SW 1271 (cell line): ENCODE measurements at places on chromosomes 5 and 9.

DNA sequence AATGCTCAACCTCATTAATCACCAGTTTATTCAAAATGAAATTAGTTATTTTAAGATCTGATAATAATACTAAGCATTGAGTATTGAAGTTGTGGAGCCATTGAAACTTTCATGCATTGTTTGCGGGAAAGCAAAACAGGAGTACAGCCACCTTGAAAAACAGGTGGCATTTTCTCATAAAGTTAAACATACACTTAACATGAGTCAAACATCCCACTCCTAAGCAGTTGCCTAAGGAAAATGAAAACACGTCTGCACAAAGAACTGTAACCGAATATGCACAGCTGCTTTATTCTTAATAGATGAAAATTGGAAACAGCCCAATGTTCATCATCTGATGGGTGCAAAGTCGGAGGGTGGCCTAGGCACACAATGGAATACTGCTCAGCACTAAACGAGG, 177.3 kb downstream of the IRX2 start:
- DNase-seq = no peak

DNA sequence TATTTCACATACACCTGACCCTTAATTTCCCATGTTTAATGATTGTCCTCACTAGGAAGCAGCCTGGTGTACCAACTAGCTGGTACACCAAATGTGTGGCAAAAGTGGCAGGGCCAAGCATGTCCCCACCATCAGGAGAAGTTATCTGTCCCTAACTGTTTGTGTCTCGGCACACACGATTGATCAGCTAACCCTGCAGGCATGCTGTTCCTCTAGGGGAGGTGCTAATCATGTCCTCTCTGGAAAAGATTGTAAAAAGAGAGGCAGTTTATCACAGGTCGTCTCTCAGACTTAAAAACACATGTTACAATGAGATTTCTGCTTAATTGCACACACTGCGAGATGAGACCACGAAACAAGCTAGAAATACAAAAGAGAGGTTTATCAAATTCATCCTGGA, 342.7 kb downstream of the DIRAS2 start:
- no peak for DNase-seq

- DNase-seq = no peak
Observed at GRCh38 chr5:95817430-95817829, 5.1 kb downstream of the GLRX start.

GRCh38 chr9:29691758-29692407, 2118.6 kb upstream of the C9orf72 start:
- no peak for DNase-seq

DNA sequence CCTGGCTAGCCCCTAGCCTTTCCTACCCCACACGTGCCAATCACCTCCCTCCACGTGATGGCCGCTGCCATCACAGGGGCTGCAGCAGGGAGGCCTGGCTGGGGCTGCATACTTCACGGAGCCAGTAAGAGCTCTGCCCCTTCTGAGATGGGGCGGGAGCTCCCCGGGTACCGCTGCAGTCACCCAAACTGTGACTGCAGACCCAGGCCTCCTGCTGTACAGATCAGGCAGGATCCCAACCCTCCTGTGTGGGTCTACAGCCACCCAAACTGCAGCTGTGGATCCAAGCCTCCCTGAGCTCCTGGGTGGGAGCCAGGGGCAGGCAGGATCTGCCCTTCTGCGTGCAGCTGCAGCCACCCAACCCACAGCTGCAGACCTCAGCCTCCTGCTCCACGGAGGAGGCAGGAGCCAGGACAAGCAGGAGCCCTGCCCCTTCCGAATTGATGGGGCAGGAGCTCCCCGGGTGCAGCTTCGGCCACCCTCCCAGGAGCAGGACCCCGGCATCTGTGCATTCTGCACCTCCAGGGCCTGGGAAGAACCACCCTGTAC, 3.2 kb upstream of the BTNL9 start:
- no peak for DNase-seq

- no peak for DNase-seq
Observed at GRCh38 chr5:16674750-16675149, 58.0 kb upstream of the RETREG1 start.

- DNase-seq = peak; percentile 67
Observed at GRCh38 chr5:127564002-127564769, 46.7 kb downstream of the PRRC1 start.

GRCh38 chr9:2913026-2913425, 69.1 kb upstream of the PUM3 start:
- no peak for DNase-seq

DNA sequence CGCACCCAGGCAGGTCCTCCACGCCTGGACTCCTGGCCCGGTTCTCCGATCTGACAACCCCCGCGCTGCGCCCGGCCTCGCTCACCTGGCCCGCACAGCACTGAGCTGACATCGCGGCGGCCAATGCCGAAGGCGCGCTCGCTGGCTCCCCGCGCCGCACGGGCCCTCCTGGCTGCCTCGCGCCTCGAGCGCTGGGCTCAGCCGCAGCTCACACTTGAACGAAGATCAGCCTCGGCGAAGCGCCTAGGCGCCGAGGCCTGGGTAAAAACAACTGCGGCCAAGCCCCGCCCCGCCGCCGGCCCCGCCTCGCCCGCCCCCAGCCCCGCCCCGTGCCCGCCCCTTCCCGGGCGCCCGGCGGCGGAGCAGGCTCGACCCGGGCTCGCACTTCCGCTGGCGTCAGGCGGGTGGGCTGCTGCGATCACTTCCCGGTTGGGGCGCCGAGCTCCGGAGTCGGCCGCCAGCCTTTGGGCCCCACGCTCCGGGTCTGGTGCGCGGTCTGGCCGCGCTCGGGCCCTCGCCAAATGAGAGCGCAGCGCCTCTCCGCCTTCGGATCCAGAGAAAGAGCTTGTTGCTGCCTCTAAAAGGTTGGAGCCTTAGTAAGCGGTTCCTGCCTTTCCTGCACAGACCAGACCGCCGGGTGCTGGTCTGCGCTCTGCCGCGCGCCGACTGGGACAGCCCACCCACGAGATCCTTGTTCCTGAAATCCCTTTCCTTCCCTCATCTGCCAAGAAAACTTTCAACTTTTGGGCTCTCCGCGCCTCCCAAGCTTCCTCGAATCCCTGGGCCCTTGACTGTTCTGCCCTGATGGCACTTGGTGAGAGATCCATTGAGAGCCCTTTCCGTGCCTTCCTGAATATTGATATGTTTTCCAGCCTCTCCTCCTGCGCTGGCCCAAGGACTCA, at the start of gene SERINC5:
SERINC5 (minus strand) TSS at position 238 of the 902 bp plus-strand sequence; CDS start at position 112, 126 bp downstream.
- peak; percentile 86 for DNase-seq

- no peak for DNase-seq
Observed at GRCh38 chr9:100013573-100013972, 85.2 kb downstream of the ERP44 start.

DNA sequence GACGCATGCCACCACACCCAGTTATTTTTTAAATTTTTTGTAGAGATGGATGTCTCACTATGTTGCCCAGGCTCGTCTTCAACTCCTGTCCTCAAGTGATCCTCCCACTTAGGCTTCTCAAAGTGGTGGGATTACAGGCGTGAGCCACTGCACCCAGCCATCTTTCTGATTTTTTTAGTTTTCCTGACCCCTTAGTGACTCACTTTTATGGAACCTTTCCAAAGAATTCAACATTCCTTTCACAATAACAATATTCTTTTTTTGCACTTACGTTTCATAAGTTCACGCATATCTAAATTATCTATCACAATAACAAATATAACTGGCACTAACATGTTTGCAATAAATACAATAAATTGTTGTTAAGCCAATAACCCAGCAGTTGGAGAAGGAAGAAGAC, 8.5 kb downstream of the ELOVL7 start:
- no peak for DNase-seq

DNA sequence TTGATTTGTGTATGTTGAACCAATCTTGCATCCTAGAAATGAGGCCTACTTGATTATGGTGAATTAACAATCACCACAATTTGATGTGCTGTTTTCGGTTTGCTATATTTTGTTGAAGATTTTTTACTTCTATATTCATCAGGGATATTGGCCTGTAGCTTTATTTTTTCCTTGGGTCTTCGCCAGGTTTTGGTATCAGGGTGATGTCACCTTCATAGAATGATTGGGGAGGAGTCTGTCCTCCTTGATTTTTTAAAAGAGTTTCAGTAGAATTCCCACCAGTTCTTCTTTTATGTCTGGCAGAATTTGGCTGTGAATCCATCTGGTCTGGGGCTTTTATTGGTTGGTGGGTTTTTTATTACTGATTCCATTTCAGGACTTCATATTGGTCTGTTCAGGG, 115.2 kb downstream of the CPLANE1 start:
- DNase-seq = no peak

- DNase-seq = no peak
Observed at GRCh38 chr9:3873818-3874217, 348.0 kb upstream of the RFX3 start.

DNA sequence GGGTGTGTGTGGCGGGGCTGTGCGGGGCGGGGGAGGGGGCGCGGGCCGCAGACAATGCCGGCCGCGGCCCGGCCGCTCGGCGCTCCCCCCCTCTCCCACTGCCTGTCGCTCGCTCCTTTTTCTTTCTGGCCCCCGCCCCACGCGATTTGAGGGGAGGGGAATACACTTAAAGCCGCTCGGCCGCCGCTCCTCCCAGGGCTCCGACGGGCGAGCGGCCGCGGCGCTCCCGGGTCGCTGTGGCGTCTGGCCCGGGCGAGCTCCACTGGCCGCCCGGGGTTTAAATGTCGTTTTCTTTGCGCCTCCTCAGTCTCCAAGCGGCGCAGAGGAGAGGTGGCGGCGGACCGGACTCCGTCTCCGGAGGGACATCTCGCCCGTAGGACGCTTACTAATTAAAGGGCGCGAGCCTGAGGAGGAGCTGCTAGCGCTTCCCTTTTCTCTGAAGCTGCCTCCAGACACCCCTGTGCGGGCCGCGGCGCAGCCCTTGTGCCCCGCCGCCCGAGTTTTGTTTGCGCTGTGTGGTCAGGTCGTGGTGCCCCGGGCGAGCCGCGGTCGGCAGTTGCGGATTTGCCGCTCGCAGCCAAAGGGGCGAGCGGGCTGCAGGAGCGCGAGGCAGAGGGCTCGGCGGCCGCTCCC, 1.4 kb downstream of the ZSWIM6 start:
- peak; percentile 34 for DNase-seq

DNA sequence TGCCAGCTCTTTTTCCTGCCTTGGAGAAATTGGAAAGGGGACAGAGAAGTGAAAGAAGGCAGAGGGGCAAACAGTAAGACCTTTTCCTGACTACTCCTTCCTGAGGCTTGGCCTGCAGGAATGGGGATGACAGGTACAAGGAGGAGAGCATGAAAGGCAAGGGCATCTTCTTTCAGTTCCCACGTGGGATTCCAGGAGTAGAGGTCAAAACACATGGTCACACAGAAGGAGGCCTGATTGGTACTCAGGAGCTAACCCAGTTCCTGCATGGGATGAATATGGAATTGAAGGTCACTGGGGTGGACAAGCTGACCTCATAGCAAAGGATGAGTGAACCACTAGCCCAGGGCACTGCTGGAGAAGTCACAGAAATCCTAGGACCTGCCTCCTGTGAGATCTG, 112.5 kb upstream of the ZNF366 start:
- DNase-seq = no peak

- no peak for DNase-seq
Observed at GRCh38 chr9:131672451-131672850, 67.4 kb downstream of the RAPGEF1 start.

DNA sequence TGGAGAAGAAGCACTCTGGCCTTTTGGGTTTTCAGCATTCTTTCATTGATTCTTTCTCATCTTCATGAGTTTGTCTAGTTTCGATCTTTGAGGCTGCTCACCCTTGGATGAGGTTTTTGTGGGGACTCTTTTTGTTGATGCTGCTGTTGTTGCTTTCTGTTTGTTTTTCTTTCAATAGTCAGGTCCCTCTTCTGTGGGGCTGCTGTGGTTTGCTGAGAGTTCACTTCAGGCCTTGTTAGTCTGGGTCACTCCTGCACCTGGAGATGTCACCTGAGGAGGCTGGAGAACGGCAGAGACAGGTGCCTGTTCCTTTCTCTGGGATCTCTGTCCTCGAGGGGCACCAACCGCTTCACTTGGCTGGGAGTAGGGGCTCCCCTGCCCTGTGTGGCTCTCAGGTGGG, 14.0 kb downstream of the RANBP17 start:
- no peak for DNase-seq

- DNase-seq = no peak
Observed at GRCh38 chr5:66824476-66824875, 228.3 kb downstream of the MAST4 start.

- no peak for DNase-seq
Observed at GRCh38 chr5:464446-464842, 21.5 kb downstream of the EXOC3 start.

DNA sequence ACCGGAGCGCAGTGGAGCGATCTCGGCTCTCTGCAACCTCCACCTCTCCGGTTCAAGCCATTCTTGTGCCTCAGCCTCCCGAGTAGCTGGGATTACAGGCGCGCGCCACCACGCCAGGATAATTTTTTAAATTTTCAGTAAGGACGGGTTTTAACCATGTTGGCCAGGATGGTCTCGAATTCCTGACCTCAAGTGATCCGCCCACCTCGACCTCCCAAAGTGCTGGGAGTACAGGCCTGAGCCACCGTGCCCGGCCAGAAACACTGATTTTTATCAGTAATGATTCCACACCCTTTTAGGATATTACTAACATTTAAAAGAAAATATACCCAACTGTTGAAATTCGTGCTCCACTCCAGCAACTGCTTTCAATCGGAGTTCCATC, 464 bp upstream of the FAM151B start:
- no peak for DNase-seq

- DNase-seq = no peak
Observed at GRCh38 chr5:158819840-158820620, 279.7 kb downstream of the EBF1 start.

GRCh38 chr5:69270840-69271239, 36.2 kb downstream of the CDK7 start:
- DNase-seq = no peak

- DNase-seq = no peak
Observed at GRCh38 chr9:1267581-1267980, 217.4 kb downstream of the DMRT2 start.

DNA sequence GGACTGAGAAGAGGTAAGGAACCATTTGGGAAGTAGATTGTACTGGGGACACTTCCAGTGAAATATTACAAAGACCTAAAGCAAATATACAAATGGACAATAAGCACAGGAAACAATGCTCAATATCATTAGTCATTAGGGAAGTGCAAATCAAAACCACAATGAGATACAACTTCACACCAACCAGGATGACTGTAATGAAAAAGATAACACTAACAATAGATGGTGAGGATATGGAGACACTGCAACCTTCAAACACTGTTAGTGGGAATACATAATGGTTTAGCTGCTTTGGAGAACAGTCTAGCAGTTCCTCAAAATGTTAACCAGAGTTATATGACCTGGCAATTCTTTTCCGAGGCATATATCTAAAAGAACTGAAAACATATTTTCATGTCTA, 149.7 kb downstream of the TRPM3 start:
- DNase-seq = no peak

- DNase-seq = no peak
Observed at GRCh38 chr9:133888048-133888808, 103.9 kb downstream of the VAV2 start.
